ENCODE measurements at places on chromosomes 11 and 22.

DNA sequence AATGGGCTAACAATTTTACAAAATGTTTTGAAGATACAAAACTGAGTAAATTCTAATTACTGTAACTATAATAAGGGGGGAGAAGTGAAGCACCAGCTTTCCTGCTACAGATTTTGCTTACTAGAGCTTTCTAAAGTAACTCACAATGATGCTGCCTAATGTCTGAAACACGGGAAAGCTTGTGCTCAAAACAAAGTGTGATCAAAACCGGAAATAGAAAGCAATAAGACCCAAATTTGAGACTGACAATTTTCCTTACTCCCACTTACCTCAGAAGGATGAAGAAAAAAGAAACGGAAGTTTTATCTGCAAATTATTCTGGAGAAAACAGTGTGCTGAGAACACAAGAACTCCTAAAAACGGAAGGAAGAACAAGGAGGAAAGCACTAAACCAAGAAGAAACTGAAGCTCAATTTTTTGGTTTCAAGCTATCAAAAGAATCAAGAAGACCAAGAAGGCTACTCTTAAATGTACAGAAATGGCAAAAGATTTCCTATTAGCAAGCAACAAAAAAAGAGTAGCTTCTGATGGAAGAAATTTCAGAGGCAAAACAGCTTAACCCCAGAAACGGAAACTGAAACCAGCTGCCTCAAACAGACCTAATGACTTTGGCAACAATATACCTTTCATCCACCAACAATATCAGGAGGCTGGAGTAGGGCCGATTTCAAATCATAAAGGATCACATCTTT, 33.4 kb downstream of the AMBRA1 start:
- DNase-seq, result no peak

- DNase-seq, result no peak
These were observed 539.2 kb downstream of the NTM start for GRCh38 chr11:131909426-131910177.

DNA sequence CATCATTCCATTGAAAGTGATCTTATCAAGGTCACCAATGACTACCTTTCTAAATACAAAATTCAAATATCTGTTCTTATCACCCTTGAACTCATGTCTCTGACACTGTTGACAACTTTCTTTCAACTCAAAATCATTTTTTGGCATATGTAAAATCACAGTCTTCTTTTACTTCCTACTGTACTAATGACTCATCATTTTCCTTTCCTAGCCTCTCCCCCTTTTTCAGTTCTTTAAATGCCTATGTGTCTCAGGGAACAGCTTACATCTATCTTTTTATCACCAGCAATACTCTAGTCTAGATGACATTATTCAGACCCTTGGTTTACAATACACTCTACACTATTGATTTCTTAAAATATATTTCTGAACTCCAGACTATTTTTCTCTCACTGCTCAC, 2220.7 kb upstream of the RAG2 start:
- no peak for DNase-seq

DNA sequence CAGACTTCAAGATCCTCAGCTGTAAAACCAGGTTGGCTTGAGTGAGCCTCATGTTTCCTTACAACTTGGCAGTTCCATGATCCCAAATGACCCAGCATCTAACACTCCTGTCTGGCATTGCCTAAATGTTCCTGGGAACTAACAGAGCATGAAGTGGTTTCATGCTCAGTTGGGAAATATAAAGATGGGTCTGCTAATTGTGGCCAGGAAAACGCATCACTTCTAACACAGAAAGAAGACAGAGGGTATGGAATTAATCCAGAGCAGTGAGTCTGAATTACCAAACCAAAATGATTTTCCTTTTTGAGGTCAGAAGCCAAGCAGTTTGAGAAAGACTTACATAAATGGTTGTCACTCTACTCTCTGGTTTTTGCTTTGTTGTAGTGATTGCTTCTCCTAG, 60.5 kb upstream of the MMP13 start:
- DNase-seq, result no peak

GRCh38 chr22:28743852-28744251, 2.0 kb downstream of the HSCB start:
- DNase-seq, result no peak

Measured in activated CD8-positive, alpha-beta memory T cell treated with anti-CD3 and anti-CD28 coated beads, Interleukin-2, amount 50 U/mL, for 48 hours (primary cell).